Activated T-helper 9 cell treated with anti-CD3 and anti-CD28 coated beads, Interleukin-2, amount 50 U/mL, for 16 hours (primary cell): ENCODE measurements at places on chromosomes 1 and 21.

GRCh38 chr1:15724949-15725880 lies 10.8 kb upstream of the SLC25A34 start:
- DNase-seq, result no peak

DNA sequence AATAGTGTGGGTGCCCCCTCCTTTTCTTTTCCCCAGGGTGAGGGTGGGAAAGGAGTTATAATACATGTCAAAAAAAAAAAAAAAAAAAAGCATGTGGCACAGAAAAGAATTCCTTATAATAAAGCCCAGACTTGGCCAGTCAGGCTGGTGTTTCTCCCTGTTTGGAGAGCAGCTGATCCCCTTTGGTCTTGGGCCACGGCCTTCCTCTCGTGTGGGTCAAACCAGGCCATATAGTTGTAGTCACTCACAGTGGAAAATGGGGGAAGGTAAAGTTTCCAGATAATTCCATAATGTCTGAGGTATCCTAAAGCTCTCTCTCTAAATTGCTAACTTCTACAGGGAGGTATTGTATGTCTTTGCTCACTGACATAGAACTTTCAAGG lies 22.0 kb downstream of the CLIC6 start:
- DNase-seq, result no peak

- no peak for DNase-seq
Measured at GRCh38 chr1:10143961-10144485, 66.3 kb upstream of the KIF1B start.

DNA sequence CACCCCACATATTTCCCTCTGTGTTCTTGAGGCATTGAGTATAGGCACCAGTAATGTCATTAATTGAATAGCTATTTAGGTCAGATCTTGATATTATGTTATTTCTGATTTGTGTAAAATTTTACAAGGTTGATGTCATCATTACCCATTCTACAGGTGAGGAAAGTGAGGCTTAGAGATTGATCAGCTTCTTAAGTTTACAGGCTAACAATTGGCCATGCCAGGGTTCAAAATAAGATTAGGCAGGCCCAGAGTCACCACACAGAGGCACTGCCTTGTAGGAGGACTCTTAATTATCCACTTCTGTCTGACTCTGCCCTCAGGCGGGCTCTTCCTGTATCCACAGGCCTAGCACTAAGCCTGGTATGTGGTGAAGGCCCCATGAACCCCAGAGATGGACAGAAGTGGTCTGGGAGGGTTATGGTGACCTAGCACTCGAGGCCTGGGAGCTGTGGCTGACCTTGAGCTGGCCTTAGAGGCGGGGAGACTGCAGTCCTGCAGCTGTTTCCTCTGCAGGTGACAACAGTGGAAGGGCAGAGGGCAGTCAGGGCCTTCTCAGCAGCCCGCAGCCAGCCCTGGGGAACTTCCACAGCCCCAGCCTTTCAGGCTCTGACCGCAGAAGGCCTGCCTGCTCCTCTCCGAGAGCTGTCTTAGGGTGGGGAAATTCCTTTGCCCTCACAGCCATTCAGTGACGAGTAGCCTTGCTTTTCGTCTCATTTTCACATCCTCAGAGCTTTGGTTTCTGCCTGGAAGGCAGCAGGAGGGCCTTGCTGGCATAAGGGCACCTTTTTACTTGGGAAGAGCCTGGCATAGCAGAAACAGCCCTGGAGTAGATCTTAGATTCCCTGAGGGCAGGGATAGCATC lies 12.2 kb downstream of the ZDHHC18 start:
- peak; percentile 61 for DNase-seq

DNA sequence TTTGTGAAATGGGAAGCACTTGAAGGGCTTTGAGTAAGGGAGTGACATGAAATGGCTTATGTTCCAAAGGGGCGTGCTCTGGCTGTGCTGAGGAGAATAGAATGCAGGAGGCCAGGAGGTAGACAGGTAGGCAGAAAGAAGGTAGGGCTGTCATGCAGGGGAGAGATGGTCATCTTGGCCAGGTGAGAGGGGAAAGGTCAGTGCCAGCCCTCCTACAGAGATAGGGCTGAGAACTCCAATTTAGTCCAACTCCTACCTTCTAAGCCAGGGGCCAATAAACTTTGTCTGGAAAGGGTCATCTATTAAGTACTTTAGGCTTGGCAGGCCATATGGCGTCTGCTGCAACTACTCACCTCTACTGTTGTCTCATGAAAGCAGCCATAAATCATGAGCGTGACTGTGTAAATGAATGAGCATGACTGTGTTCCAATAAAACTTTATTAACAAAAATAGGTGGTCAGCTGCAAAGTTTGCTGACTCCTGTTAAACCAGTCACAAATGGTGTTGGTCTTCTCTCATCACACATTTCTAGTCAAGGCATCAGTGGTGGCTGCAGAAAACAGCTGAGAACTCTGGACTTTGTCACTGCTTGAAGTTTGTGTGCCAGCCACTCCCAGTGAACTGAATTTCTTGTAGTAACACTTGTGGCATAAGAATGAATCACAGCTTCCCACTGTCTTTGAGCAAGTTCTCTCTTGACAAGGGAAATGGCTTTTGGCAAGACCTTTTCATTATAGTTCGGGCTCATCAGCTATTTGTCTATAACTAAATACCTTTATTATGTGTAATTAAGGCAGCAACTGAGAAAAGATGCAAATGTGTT lies 32.0 kb upstream of the CD2 start:
- DNase-seq, result no peak
